Stimulated activated CD8-positive, alpha-beta memory T cell treated with anti-CD3 and anti-CD28 coated beads, Interleukin-12 subunit alpha, Interleukin-12 subunit beta, amount 100 ng/mL, for 1 hour (primary cell): ENCODE measurements at places on chromosomes 1 and 21.

DNA sequence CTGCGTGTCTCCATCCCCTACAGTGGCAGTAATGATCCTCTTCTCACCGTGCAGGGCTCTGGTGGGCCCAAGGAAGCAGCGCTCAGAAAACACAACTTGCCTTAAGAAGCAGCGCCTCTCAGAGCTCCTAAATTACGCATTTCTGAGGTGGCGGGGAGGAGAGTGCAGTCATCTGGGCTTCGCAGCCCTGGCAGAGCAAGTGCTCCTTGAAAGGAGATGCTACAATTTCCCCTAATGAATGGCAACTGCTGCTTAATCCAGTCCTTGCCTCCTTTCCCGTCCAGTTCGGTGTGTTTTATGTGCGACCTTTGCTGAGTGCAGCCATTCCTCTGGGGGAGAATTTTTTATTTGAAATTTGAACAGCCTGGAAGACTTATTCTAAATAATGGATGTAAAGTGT, 287.3 kb downstream of the PTPRU start:
- no peak for DNase-seq

GRCh38 chr1:77024500-77024899, 157.2 kb downstream of the ST6GALNAC5 start:
- DNase-seq, result no peak

GRCh38 chr1:11188858-11189451, at the start of gene ANGPTL7:
ANGPTL7 (plus strand) TSS chr1:11189355; CDS start chr1:11189580, 225 bp downstream.
- no peak for DNase-seq

GRCh38 chr1:151967091-151967490, 26.6 kb downstream of the S100A10 start:
- DNase-seq, result no peak

DNA sequence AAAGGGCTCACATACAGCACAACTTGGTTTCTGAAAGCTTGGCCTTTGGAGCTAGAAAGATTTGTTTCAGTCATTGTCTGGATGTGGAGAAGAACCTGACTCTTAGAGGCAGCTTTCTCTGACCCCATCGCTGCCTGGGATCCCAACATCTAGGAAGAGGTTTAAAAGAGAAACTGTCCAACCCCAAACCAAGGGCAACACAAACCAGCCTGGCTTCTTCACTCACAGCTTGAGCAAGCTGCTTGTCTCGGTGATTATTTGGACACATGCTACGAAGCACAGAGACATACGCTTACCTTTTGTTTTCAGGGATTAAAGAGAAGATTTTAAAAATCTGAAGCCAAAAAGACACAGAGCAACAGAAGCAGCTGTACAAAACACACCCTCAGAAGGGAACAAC, 109.8 kb downstream of the ETS2 start:
- DNase-seq, result no peak

GRCh38 chr1:215054266-215054665, 28.3 kb upstream of the KCNK2 start:
- no peak for DNase-seq

- no peak for DNase-seq
Measured at GRCh38 chr1:78730054-78730453, 80.4 kb downstream of the IFI44 start.

DNA sequence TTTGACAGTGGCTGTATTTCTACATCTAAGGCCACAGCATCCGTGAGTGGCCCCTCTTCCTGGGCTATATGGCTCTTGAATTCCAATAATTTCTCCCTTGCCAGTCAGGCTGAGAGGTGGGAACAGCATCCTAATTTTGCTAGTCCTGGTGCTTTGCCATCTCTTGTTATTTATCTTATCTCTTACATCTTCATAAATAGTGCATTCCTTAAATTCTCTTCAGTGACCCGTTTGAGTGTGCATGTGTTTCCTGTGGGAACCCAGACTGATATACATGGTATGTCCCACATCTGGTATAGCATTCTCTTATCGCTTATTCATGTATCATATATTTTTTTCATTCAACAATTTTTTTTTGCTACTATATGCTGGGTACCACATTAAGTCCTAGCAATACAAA, 9.9 kb downstream of the S100A11 start:
- no peak for DNase-seq

- DNase-seq, result no peak
Measured at GRCh38 chr21:38440746-38441145, 57.5 kb downstream of the ERG start.

- no peak for DNase-seq
Measured at GRCh38 chr1:72435025-72435424, 152.7 kb upstream of the NEGR1 start.

DNA sequence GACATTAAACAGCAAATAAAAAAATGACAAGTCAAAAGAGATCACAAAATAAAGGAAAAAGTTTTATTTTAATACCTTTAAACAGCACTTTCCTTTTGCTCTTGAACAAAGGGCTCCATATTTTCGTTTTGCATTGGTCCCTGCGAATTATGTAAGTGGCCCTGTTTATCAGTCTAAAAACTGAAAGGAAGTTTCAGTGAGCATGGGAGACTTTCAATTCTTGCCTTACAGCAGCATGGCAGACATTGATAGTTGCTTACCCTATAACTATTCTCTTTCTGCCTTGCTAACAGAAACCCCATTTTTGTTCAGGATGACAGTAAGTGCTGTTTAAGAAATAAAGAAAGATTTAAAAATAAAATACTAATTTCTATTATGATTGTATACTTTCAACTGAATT, 5.2 kb upstream of the SH3GLB1 start:
- no peak for DNase-seq

GRCh38 chr1:23837908-23838307, 12.7 kb upstream of the HMGCL start:
- no peak for DNase-seq

DNA sequence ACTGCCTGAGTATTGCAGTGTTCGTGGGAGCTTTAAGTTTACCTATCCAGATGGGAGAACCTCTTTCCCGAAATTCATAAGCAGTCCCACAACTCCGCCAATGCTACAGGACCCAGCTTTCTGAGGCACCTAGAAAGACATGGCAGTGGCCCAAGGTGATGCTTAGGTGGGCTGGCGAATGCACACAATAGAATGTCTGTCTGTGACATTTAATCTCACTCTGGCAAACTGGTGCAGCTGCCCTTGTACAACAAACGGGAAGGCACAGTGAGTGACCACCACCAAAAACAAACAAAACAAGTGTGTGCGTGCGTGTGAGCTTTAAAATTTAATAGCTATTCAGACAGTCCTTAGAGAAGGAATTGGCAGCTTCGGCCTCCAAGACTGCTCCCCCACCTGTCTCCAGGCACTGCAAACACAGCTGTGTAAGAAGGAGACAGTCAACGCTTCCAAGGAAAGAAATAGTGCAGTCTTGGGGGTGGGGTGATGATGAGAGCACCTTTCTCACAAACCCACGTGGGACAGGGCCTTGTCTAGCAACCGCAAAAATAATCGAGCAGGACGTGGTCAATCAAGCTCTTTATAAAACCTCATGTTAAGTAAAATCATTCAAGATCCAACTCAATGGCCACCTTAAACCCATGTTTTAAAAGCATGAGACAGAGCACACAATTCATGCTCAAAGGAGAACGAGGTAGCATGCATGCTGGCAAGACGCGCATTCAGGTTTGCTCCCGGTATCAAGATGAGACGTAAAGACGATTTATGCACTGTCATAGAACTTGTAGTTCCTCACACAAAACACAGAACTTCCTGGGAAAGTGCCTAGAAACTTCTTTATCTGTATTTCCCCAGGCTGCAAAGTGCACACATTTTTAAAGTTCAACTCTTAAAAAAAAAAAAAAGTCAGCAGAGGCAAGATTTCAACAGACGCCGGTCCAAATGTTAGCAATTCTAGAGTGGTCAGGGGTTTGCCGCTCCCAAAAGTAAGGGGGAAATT, 84.1 kb downstream of the TM2D1 start:
- no peak for DNase-seq

DNA sequence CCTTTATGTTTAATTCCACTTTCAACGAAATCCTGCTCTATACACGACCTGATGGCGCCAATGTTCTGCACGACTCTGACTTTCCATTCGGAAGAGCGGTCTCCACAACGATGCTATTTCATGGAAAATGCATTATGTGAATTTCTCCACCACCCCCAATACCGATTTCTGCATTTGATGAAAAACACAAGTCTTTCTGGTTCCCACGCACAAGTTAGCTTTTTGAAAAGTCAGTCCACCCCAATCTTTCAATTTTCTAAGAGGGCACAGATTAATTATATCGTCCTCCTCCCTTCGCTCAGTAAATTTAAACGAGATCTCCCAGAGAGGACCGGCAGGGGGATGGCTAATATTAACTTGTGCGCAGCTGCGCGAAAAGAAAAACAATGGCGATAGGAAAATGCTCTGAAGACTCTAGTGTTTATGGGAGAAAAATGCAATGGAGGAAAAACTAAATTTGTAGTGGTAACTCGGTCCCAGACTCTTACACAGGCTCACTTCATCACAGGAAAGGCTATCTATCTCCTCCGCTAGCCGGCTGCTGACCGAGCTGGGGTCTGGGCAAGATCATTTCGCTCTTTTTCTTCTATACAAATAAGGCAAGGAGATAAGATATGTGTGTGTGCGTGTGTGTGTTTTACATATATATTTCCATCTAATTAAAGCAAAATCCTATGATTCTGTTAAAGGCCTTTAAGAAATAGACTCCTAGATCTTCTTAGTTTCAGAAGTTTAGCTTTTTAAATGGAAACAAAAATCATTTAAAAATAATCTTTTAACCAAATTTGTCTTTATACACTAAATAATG, 1.2 kb upstream of the LHX8 start:
- DNase-seq, result no peak

DNA sequence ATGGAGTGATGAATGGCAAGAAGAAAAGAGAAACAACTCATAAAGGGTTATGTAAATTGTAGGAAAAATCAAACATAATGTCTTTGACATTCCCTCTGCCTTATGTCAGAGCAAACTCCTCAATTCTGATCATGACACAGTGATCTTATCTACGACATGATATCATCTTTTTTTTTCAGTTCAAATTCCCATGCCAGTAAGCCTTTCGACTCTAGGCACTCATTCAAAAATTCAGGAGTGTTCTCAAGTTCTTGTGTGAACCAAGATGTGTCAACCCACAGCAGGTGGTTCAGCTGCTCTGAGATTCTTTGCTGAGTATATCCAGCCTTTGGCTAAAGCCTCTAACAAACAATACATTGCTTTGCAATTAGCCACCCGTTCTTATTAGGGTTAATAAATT, 97.1 kb upstream of the ESRRG start:
- no peak for DNase-seq

GRCh38 chr21:45845063-45845769, 136.4 kb upstream of the COL6A1 start:
- DNase-seq, result no peak

- DNase-seq, result peak; percentile 59
Measured at GRCh38 chr1:182616130-182617013, 12.2 kb upstream of the RGS16 start.

DNA sequence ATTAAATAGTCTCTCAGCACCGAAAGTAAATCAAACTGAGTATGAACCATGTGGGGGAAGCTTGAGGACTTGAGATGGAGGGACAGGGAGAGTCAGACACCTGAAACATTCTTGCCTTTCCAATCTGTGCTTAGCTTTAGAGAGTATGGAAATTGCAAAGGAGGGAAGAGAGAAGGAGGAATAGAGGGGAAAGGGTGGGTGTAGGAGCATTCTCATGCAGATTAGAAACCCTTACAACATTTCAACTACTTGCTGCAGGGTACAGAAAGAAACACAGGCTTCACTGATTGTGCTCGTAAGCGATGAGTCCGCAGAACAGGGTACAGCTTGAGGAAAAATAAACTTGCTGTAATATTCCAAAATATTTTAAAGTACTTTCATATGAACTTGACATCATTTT, 73.8 kb downstream of the NIBAN1 start:
- DNase-seq, result no peak

DNA sequence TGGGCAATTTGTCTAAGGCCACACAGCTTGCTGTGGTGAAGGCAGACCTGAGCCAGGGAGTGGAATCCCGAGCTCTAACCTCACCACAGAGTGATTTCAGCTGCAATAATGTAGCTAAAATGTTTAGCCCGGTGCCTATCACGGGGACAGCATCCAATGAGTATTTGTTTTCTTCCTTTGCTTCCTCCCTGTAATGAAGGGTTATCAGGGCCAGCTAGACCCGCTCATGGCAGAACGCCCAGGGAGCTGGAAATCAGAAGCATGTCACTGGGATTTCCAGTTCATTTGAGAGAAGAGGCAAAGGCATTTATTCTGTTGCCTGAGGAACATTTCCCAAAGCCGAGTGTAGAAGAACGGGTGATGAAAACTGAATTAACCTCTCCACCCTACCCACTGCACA, 183.1 kb downstream of the ZSCAN20 start:
- no peak for DNase-seq

DNA sequence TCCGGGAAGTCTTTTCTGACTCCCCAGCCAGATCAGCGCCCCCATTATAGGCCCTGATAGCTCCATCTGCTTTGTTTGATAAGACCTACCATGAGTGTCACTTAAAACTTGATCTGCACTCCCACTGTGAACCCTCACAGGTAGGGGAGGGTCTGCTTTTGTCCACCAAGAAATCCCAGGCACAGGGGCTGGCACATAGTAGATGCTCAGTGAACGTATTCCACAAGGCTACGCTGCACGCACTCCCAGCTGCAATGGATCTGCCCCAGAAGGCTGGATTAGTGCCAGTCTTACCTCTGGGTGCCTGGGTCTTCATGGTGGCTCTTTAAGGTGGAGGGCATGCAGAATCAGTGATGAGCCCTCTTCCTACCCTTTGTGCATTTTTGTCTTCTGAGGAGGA, 447.1 kb downstream of the PTPRU start:
- DNase-seq, result no peak

- DNase-seq, result no peak
Measured at GRCh38 chr1:3019516-3020051, 1.7 kb upstream of the ACTRT2 start.

DNA sequence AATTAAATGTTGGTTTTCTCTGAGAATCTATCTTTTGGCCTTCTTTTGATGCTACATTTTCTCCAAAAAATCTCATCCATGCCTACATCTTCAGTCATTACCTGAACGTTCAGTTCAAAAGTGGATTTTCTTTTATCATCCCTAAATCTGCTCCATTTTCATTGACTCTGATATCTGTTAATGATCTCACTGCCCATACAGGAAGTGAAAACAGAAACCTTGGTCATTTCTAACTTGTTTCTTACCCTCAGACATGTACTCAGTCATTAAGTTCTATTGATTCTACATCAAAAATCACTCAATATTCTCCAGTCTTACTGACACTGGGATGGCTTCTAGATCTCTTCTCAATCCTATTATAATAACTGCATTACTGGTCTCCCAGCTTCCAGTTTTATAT, 22.7 kb downstream of the PRKACB start:
- no peak for DNase-seq

- DNase-seq, result no peak
Measured at GRCh38 chr21:41848958-41849580, 30.1 kb downstream of the PRDM15 start.

DNA sequence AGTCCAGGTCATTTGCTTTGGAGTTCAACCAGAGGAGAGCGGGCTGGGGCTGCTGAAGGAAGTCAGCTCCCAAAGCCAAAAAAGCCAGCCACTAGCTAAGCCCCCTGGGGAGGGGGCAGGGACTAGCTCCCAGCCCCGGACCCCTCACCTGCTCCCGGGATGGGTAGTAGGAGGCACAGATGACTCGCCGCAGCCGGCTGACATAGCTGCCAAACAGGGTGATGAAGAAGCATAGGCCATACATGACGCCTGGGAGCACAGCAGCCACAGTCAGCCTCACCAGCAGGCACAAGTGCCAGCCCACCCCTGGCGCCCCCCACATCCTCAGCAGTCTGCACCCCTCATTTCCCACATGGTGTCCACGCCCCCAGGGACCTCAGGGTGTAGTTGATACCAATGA, 7.4 kb downstream of the DCST2 start:
- DNase-seq, result no peak
